CD4-positive, alpha-beta memory T cell (primary cell): ENCODE measurements at places on chromosomes 5 and 9.

DNA sequence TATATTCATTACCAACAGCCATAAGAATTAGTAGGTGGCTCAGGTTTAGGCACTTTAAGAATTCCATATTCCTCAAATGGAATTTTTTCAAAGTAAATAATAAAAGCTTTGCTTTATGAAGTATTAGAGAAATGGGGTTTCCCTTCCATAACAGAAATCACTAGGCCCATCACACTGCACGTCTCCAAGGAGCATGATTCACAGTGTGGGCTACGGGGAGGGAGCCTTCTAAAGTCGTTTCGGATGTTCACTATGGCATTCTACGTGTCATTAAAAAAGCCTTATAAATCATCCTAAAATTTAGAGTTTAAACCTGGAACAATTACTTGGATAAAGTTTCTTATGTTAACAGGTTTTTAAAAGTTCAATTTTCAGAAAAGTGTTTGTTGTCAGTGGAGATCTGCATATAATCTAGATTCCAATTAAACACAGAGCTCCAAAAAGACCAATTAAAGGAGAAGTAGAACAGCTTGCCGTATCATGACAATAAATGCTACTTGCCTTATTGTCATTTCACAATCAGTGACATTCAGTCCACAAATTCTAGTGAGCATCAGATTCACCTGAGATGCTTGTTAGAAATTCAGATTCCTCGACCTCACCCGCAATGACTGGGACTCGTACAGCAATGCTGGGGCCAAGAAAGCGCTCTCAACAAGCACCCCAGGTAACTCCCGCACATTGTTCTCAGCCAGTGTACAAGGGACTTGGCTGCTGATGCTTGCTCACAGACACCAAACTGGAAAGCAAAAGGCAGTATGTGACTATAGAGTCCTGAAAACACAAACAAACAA is 115.7 kb downstream of the NFIB start:
- DNase-seq, result no peak

- DNase-seq, result no peak
These were observed 83.0 kb upstream of the IFNE start for GRCh38 chr9:21565155-21565554.

DNA sequence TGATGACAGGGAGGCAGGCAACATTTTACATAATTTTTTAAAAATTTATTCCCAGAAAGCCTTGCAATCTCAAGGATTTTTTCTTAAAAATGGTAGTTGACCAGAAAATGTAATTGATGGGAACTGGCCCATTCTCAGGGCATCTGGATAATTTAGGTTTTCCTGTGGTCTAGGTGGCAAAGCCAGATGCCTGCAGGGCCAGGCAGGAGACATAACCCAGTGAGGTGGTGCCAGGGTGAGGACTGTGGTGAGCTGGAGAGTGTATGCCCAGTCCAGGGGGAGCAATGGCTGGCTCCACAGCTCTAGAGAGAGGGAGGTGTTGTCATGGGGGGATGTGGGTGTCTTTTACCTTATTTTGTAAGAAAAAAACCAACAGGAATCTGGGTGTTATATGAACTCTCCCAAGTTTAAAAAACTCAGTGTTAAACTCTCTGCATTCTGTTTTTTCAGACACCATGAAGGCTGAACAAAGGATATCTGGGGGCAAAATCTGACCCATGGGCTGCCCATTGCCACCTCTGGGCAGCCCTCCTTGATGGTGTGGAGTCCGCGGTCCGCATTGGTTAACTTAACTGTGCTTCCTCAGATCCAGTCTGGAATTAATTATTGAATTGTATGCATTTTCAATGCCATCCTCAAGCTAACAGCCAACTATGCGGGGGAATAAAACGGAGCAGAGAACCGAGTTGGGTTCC is 43.9 kb downstream of the BOD1 start:
- no peak for DNase-seq

DNA sequence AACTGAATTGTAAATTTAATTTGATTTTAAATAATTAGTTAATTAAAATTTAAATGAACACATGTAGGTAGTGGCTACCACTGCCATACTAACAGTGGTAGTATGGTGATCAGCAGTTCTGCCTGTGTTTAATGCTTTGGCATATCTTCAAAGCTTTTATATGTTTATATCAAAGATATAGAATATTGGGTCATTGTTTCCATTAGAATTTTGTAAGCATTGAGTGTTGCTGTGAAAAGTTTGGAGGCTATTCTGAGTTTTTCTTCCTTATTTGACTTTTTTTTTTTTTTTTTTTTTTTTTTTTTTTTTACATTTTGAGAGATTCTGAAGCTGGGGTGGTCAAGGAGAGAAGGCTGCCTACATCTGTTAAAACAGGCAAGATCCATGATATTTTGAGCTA is 134.2 kb downstream of the SPATA31D1 start:
- no peak for DNase-seq

GRCh38 chr9:89677702-89678395 is 73.0 kb downstream of the GADD45G start:
- DNase-seq, result no peak

DNA sequence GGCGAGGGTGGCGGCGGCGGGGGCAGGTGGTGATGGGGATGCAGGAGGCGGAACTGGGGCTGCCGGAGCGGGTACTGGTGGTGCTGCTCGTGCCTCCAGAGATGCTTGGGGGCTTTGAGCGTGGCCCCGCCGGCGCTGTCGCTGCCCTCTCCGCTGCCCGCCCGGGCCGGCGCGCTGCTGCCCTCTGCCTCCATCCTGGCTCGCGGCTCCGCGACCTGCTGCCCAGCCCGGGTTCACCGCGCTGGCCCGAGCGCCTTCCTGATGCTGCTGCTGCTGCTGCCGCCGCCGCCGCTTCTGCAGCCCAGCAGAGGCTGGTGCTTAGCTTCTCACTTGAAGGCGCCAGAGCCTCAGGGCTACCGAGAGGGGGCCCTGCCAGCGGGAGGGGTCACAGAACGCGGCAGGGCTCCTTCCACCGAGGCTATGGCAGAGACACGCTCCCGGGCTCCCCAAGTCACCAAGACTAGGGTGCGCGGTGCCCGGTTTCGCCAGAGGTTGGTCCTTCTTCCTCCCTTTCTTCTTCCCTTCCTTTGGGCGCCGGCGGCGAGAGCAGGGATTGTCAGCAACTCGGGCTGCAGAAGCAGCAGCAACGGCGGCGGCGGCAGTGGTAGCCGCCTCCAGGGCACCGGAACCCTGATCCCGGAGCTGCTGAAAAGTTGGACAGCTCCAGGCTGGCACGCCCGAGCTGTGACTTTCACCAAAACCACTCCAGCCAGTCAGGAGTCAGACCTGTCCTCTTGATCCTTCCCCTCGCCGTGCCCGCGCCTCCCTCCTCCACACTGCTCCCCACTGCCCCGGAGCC is at the start of gene PDE4D:
TSS of gene PDE4D (minus strand) at position 298 of the 799 bp plus-strand sequence.
- no peak for DNase-seq

DNA sequence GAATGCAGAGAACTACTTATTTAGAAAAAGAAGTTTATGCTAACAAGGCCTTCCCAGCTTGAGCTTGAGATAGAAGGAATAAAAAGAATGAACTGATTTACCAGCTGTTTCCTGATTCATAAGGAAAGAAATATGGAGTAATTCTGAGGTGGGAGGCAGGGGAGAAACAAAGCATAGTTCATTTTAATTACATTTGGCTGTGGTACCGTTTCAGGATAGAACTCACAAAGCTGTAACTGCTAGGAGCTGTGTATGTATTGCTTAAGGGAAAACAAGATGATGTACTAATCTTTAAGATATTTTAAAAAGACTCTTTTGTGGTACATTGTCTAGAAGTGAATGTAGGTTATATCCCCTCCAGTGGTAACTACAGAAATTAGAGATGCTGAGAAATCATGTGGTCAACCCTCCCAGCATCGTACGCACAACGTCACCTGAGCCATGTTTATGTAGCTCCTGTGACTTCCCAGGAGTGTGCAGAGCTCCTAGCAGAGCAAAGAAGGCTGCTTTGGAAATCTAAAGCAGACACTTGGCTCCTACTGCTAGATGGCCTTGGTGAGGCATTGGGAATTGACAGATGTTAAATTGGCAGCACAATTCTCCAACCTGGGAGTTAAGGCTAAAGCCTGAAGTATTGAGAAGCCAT is 208.3 kb upstream of the VLDLR start:
- DNase-seq, result no peak

- no peak for DNase-seq
These were observed 16.1 kb upstream of the MPDZ start for GRCh38 chr9:13295556-13295955.

- no peak for DNase-seq
These were observed 48.9 kb downstream of the AUH start for GRCh38 chr9:91312717-91313325.

DNA sequence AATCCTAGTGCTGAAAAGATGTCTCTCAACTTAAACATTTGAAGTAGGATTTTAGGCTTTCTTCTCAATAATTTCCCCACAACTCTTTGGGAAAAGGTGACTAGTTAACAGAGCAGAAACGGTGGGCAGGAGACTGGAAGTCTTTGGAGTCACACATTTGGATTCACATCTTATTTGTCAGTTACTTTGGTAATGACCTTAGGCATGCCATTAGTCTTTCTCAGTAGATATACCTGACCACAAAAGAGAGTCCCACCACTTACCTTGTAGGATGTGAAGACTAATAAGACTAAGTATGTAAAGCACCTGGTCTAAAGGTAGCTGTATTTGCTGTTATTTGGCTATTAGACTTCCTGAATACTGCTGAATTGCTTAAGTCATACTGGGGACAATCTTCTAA is 35.4 kb downstream of the DAP start:
- no peak for DNase-seq

DNA sequence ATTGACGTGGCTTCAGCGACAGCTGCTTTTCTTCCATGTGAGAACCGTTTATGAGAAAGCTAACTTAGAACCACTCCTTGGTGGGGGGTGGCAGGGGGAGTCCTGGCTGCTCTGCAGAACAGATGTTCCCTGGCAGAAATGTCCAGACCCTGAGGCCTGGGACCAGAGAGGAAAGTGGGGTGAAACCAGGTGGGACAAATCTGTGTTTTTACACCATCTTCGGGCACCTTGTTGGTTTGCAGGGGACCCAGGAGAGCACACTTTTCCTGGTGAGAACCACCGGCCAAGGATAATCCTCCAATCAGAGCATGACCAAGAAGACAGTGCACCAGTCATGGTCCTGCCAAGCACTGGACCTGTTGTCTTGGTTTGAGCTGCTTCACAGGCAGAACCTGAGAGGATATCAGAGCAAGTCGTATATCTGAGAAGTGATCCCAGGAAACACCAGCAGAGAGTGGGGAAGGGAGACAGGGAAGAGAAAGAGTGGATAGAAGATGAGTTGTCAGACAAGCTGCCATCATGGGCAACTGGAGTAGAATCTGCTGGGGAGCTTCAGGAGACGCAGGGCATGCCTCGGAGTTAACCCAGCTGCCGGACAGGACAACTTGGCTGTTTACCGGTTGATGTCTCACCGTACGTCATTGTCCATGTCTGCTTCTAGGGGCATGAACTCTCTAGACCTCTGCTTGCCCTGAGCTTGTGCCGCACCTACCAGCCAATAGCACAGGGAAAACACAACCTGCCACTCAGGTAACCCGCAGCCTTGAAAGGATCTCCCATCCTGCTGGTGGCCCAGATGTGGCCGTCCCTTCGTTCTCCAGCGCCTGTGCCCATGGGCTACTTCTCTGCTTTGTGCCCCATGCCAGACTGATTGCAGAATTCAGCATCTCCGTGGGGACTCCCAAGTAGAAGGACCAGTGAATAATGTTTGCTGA is 178.4 kb upstream of the MVB12B start:
- no peak for DNase-seq
